ENCODE measurements at places on chromosomes 12 and 14.

GRCh38 chr14:93096691-93097322 is 18.9 kb downstream of the ITPK1 start:
- no peak for DNase-seq

DNA sequence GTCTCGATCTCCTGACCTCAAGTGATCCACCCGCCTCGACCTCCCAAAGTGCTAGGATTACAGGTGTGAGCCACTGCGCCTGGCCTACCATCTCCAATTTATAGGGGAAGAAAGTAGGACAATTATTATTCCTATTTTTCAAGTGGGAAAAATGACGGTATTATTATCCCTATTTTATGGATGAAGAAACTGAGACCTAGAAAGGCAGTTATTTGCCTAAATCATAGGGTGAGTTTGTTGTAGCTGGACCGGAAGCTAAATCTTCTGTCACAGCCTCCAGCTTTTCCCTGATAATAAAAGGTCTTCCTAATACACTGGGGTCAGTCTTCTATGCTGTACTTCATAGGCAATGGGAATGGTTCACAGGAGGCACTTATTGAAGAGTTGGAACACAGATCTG is 13.8 kb downstream of the SLC7A8 start:
- no peak for DNase-seq

GRCh38 chr12:67909091-67909531 is 80.1 kb upstream of the IFNG-AS1 start:
- DNase-seq, result no peak

DNA sequence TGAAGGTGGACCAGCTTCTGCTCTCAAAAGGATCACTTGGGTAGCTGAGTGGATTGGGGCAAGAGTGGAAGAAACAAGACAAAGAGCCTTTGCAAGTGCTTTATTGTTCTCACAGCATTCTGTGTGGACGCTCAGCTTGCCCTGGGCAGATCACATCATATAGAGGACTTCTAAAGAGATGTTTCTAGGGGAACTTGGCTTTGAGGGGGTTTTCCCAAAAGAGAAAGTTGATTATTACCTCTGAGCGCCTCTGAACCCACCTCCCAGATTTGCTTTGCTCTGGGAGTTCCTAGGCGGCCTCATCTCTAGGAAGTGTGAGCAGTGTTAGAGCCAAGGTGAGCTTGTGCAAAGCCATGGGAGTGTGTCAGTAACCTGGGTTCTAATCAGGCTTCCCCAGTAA is 81.7 kb downstream of the RIN3 start:
- no peak for DNase-seq

DNA sequence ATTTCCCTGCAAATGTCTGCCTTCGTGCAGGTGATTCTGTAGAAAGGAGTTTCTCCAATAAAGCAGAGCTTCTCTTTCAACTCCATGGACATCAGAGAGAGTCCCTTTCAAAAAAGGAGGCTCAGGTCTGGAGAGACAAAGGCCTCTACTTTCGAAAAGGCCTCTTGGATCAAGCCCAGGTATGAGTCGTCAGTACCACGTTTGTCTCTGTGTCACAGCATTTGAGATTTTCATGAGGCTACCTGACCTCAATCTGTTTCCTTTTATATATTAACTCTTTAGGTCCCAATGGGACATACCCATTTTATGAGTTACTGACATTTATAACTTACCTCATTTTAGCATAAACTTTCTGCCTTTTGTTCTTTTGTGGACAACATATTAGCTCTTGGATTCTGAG is 290.8 kb downstream of the RPAP3 start:
- DNase-seq, result no peak

DNA sequence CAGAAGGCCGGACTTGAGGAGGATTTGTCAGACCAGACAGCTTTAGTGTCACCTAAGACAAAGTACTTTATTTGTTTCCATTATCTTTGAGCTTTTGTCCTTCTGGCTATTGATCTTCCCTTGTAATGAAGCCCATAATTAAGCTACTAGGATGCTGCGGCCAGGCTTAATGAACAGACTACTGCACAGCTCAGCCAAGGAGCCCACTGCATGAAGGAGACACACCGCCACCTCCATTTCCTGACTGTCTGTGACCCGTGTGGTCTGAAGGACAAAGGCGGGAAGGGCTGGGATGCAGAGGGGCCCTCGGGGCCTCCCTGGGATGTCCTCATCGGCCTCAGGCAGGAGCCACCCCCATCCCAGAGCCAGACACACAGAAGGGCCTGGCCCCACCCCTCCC is 31.0 kb upstream of the GALNT9 start:
- no peak for DNase-seq

GRCh38 chr12:124498275-124499189 is 68.9 kb downstream of the NCOR2 start:
- DNase-seq, result no peak

DNA sequence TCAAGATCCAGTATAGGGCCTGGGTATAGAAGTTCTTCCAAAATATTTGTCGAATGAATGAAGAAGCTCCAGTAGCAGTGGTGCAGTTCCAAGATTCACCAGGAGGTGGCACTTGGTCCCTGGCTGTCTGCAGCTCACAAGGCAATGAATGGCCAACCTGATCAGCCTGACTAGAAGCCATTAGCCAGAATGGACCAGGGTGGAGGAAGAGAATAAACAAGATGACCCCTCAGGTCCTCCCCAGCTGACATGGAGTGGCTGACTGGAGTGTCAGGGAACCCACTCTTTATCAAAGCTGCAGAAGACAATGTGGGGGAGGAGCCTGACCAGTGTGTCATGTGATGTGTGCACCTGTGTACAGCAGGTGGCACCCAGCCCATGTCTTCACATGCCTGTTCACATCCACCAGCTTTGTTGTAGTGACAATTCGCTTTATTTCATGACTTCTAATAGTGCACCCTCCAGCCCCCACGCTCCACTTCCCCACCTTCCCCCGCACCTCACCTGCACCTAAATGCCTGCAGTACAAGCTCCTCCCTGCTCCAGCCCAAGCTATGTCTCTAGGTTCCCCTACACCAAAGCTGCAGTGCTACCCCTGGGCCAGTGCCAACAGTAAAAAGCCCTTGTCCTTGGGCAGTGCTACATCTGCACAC is 3.0 kb downstream of the LTBP2 start:
- no peak for DNase-seq

- no peak for DNase-seq
Measured at GRCh38 chr12:121202407-121203355, 7.2 kb upstream of the P2RX4 start.

DNA sequence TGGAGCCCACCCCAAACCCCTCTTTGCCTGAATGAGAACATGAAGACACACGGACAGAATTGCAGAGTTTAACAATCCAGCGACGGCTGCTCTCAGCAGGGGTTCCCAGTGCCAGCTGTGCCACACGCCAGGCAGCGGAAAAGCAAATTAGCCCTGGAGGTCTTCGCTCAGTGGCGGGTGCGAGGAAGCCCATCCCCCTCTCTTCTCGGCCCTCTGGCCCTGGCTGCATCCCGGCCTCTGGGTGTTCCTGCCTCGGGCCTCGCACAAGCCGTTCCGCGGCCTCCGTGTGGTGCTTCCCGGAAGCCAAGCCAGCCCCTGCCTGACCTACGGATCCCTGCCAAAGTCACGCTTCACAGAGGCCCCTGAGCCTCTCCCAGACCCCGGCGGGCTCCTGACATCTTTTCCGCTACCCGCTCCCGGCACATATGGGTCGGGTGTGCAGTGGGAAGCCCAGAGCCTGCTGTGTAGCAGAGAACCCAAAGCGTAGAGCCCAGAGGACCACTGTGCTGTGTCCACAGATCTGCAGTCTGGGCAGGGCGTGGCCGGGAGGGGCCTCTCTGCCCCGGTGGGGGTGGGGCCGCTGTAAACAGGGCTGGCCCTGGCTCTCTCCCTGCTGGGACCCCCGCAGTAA is 70.7 kb upstream of the GALNT9 start:
- DNase-seq, result no peak

- DNase-seq, result peak; percentile 56
Measured at GRCh38 chr12:65741656-65742017, 82.6 kb upstream of the HMGA2 start.

GRCh38 chr14:89344920-89345254 is 72.1 kb downstream of the FOXN3 start:
- no peak for DNase-seq

GRCh38 chr14:99995700-99996356 is 69.4 kb upstream of the EVL start:
- no peak for DNase-seq

GRCh38 chr14:29536886-29537511 is 390.6 kb downstream of the PRKD1 start:
- DNase-seq, result no peak

DNA sequence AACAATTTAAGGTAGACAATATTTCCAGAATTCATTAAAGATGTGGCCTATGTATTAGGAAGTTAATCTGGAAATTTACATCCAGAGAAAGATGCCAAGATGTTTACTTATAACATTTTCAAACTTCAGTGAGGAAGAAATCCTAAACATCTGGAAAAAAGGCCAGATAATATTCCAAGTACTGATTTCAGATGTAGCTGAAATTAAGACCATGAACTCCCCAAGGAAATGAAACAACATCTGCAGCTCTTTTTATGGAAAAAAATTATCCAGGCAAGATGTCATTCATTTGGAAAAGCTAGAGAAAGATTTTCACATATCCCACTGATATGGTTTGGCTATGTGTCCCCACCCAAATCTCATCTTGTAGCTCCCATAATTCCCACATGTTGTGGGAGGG is 35.0 kb downstream of the GNG2 start:
- DNase-seq, result no peak

DNA sequence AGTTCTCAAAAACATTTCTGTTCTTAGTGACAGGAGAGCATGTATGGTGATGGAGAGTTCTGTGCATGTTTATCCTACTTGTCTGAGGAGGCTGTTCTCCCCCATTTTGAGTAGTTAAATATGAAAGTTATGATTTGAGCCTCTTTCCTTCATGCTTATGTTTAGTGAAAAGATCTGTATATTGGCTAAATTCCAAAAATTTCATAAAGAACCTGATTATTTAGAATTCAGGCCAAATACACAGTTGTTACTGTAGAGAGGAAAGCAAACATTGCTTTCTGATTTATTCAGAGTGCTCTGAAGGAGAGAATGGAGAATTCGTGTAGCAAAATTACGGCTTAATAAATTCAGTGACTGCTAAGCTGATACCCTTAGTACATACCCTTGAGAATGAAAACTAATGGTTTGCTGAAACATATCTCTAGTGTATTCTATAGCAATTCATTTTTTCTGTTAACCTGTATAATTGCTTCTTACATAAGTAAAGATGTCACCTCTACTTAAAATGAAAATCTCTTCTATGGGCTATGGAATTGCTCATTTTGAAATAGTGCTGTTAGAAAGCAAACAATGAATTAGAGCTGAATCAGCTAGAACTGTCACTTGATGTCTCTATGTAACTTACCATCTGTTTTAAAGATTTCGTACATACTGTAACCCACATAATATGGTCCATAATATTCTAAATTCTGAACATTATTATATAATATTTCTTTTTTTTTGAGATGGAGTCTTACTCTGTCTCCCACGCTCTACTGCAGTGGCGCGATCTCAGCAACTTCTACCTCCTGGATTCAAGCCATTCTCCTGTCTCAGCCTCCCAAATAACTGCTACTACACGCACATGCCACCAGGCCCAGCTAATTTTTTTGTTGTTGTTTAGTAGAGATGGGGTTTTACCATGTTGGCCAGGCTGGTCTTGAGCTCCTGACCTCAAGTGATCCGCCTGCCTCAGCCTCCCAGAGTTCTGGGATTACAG is 417.0 kb upstream of the RGS6 start:
- DNase-seq, result no peak

DNA sequence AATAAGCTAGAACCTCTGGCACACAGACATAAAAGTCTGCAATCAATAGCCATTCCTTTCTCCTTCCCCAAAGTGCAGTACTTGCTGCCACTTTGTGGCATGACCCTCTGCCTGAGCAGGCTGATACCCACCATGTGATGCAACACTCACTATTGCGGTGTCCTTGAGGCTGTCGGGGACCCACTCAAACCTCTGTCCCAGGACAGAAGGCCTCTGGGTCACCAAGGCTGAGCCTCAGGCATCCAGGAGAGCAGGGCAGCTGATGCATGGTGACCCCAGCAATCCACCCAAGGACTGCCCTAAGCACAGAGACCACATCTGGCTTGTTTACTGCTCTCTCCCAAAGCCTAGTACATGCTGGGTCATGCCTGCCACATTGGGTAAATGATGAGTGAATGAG is 114.2 kb downstream of the DPF3 start:
- no peak for DNase-seq

DNA sequence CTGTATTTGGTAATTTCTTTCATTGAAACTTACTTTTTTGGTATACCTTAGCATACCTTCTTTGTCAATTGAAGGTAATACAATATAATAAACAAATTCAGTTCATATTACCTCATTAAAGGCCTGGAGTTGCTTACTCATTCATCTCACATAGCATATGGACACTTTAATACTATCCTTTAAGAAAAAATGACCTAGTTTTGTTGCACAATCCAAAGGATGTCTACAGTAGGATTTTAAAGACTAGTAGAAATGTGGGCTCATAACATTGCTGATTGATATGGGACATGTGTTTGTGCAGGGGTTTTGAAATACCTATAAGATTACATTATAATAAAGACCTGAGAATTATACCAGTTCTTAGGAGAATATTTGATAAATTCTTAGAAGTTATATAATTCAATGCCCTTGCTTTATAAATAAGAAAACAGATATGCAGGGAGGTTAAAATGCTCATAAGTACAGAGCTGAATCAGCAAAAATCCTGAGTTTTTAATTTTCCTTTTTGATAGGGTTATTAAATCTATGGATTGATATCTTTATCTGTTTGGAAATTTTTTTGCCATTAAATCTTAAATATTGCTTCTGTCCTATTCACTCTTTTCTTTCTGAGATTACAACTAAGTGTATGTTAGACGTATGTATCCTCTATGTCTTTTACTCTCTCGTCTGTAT is 352.1 kb downstream of the ATP23 start:
- DNase-seq, result no peak

DNA sequence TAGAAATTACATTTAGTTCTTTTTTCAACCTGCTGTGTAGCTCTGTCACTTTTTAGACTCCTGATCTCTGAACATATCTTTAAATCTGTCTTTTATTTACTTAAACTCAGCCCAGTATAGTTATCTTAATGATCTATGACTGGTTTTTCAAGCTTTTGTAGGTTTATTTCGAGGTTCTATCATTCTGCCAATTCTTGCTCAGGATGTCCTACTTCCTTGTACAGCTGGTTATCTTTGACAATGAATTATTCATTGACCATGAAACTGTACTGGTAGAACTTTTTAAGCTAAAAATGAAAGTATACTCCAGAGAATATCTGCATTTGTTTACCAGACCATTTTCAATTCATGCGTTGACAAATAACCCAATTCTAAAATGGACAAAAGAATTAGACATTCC is 37.8 kb downstream of the TC2N start:
- no peak for DNase-seq

DNA sequence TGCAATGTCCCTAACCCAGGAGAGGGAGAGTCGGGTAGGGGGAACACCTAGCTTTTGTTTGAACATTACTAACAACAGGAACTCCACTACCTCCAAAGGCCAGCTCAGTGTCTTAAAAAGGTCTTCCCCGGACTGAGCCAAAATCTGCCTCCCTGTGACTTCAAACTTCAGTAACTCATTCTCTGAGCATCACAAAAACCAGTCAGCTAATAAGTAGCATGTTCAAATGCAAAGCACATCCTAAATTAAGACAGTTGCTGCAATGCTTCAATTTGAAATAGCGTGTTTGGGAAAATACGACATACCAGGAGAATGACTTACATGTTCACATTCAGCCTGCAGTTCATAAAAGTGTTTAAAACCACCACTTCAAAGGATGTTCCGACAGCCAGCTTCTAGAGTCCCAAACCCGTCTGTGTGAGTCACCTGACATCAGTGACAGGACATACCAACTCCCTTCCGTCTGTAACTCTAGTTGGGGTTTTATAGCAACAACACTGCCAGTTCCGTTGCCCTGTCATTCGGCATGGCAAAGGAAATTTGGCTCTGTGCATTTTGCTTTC is 13.0 kb downstream of the ZFP36L1 start:
- DNase-seq, result no peak

- no peak for DNase-seq
Measured at GRCh38 chr14:51981218-51981854, 8.0 kb upstream of the RTRAF start.
